Stimulated activated CD8-positive, alpha-beta memory T cell treated with anti-CD3 and anti-CD28 coated beads, Interleukin-2, amount 100 ng/mL, for 1 hour (primary cell): ENCODE measurements at places on chromosomes 16 and 17.

DNA sequence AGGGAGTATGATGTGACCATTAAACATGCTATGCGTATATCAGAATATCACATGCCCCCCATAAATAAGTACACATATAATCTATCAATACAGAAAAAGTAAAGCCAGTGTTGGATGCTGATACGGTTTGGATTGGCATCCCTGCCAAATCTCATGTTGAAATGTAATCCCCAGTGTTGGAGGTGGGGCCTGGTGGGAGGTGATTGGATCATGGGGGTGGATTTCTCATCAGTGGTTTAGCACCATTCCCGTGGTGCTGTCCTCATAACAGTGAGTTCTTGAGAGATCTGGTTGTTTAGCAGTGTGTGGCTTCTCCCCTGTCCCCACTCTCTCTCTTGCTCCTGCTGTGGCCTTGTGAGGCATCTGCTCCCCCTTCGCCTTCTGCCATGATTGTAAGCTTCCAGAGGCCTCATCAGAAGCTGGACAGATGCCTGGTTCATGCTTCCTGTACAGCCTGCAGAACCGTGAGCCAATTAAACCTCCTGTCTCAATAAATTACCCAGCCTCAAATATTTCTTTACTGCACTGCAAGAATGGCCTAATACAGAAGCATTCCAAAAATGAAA lies 88.9 kb downstream of the AATF start:
- no peak for DNase-seq

- no peak for DNase-seq
These were observed 11.5 kb upstream of the RFFL start for GRCh38 chr17:35074711-35075707.

DNA sequence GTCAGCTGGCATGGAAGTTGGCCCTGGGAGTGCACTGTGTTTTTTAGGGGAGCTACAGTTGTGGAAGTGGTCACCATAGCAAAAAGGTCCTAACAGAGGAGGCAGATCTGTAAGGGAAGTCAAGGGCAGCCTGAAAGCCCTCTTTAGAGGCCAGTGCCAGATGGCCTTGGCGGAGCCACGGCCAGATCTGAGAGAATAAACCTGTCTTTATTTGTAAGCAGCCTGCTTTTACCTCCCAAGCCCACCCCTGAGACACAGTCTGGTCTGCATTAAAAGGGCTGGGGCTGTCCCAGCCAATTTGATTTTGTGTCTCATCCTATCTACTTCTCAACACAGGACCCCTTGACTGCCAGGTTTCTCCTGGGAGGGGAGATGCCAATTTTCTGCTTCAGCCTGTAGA lies 51.0 kb upstream of the NOL11 start:
- DNase-seq: no peak

DNA sequence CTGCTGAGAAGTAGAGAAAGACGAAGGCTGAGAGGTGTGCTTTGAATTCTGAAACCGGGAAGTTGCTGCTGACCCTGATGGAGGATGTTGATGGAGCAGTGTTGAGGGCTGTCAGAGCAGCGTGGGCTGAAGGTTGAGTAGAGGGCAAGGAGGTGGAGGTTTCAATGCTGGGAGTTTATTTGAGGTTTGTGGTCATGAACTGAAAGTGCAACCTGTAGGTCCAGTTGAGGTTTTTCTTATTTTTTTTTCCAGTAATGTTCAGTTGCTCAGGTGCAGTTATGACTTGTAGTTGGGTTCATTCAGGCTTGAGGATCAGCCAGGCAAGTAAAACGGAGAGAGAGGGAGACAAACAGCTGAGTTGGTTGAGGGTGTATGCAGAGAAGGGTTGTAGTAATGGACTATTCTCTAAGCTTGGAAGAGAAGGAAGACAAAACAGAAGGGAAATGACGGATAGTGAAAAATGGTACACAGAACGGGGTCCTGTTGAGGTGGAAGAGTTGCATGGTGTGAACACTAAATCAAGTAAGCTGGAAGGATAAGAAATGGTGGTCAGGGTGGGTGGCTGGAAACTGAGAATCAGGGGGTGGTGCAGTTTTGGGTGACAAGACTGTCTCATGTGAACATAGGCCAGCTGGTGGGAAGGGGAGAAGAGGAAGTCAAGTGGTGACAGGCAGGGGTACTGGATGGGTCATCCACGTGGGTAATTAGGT lies 8.7 kb upstream of the UBE2G1 start:
- no peak for DNase-seq

DNA sequence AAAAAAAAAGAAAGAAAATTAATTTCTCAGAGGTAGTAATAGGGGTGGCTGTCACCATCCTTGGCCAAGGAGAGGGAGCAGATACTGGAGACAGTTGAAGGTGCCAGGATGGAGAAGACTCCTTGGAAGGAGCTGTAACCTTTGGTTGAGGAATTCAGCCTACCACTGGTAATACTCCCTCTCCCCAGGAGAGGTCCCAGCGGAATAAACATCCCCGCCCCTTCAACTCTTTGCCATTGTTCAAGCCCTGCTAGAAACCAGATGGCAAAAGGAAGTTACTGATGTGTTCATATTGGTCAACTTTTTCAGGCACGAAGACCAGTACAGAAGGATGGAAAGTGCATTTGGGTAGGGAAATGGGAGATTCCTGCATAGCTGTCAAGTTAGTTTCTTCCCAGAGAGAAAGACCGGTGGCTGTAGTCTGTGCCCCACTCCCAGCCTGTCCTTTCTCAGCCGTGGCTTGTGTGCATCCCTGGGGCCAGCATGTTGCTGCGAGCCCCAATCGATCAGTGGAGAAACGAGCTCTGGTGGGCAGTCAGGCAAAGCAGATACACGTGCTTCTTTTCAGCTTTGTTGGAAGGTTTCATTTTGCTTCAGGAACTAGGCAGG lies 612.1 kb downstream of the MAF start:
- DNase-seq: no peak

GRCh38 chr17:48308581-48308980 lies 121.4 kb downstream of the SKAP1 start:
- no peak for DNase-seq

- no peak for DNase-seq
These were observed 11.1 kb downstream of the TLE7 start for GRCh38 chr16:71430744-71431143.

DNA sequence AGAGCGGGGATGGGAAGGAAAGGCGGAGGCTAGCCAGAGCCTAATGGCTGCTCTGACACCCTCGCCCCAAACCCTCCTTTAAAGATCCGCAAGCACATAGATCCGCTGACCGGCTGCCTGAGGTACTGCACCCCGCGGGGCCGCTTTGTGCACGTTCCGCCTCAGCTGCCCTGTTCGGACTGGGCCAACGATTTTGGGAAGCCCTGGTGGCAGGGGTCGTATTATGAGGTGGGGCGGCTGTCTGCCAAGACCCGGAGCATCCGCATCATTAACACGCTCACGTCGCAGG lies 663 bp downstream of the CYB5D1 start:
- DNase-seq: no peak

- DNase-seq: no peak
These were observed 10.9 kb downstream of the KRT37 start for GRCh38 chr17:41413353-41413957.

GRCh38 chr17:66724581-66725341 lies 110.2 kb upstream of the CACNG5 start:
- DNase-seq: no peak

DNA sequence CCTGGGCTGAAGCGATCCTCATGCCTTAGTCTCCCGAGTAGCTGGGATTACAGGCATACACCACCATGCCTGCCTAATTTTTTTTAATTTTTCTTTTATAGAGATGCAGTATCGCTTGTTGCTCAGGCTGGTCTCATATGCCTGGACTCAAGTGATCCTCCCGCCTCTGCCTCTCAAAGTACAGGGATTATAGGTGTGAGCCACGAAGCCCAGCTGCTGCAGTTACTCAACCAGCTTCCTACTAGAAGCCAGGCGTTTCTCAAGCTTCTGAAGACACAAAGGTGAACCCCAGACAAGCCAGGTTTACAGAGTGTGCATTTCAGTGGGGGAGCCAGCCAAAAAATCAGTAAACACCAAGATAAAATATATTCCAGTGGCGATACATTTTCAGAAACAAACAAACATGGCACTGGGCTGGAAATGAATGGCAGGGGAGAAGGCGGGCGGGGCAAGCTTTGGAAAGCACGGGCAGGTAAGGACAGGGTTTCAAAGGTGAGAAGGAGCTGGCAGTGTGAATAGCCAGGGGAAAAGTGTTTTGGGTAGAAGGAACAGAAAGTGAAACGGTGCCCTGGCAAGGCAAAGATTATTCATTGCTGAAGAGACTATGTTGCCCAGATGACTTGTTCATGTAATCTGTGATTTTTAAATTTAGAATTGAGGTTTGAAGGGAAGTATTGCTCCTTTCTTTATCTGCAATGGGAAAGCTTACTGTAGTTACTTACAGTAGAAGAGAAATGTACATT lies 471.1 kb downstream of the WWOX start:
- DNase-seq: no peak

- DNase-seq: no peak
These were observed 295.7 kb downstream of the SEC14L1 start for GRCh38 chr17:77436481-77436880.
